Cardiac fibroblast (primary cell): ENCODE measurements at places on chromosomes 2 and 18.

- peak; percentile 27 for DNase-seq
These were observed 5.6 kb upstream of the WDR7 start for GRCh38 chr18:56645415-56646016.

DNA sequence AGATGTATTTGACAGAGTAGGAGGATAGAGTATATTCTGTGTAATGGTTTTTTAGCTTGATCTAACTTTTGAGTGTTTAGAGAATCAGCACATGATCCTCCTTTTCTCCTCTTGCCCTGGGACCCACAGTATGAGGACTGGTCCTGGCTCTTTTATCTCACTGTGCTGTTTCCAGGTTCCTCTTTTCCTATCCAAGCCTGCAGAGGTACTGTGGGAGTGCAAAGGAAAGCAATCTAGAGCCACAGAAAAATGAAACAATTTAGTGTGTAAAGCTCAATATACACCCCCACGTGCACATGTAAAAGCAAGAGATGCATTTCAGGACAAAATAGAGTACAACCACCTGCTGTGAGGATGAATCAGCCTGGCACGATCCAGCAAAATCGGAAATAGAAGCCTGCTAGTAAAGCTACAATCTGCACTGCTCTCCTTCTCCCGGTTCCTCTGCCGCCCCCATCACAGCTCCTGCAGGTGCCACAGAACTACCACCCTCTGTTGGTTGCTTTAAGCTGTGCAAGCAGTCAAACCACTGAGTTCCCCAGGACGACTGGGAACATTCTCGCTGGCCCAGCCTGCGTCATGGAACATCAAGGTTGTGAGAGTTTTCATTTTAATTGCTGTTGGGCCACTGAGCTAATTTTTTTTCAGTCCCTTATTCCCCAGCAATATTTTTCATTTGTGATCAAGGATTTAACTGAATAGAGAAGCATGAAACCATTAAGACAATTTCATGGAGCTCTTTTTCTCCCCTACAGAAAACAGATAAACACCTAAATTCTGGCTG is 47.8 kb upstream of the MAPRE3 start:
- peak; percentile 28 for DNase-seq

DNA sequence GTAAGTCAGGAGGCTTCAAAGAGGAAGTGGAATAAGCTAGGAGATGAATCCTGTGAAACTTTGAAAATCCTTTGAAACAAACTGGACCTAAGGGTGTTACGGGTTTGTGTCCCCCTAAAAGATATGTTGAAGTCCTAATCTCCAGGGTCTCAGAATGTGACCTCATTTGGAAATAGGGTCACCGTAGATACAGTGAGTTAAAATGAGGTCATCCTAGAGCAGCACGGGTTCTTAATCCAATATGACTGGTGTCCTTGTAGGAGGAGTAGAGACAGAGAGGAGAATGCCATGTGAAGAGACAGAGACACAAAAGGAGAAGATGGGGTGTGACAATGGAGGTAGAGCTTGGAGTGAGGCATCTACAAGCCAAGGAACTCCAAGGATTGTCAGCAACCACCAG is 26.9 kb upstream of the NEB start:
- no peak for DNase-seq

GRCh38 chr2:74043345-74044329 is 58.9 kb downstream of the TET3 start:
- no peak for DNase-seq
